ENCODE measurements at places on chromosomes 3 and 15.

GRCh38 chr15:64975390-64975789 lies 14.3 kb downstream of the SPG21 start:
- no peak for DNase-seq

DNA sequence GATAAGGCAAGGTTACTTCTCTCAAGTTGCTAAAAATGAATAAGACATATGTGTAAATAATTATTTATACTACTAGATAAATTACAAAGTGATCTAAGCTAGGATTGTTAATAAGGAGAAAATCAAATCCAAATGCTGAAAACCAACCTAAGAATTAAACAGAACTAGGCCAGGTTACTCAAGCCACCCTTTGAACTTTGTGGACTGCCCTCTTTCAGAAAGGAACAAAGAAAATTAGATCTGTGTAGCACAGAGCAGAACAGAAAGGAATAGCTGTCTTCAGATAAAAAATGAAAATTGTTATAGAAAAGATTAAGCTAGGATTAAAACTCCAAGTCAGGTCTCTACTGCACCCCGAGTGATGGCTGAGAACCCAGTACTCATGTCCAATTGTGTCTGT lies 158.2 kb upstream of the LRIG1 start:
- DNase-seq = no peak

- no peak for DNase-seq
These were observed 9.5 kb downstream of the SLCO2A1 start for GRCh38 chr3:134020135-134020680.

- DNase-seq = no peak
These were observed 194.6 kb downstream of the SOX2 start for GRCh38 chr3:181906338-181906737.

GRCh38 chr15:80445300-80446041 lies 41.3 kb downstream of the ARNT2 start:
- DNase-seq = no peak

DNA sequence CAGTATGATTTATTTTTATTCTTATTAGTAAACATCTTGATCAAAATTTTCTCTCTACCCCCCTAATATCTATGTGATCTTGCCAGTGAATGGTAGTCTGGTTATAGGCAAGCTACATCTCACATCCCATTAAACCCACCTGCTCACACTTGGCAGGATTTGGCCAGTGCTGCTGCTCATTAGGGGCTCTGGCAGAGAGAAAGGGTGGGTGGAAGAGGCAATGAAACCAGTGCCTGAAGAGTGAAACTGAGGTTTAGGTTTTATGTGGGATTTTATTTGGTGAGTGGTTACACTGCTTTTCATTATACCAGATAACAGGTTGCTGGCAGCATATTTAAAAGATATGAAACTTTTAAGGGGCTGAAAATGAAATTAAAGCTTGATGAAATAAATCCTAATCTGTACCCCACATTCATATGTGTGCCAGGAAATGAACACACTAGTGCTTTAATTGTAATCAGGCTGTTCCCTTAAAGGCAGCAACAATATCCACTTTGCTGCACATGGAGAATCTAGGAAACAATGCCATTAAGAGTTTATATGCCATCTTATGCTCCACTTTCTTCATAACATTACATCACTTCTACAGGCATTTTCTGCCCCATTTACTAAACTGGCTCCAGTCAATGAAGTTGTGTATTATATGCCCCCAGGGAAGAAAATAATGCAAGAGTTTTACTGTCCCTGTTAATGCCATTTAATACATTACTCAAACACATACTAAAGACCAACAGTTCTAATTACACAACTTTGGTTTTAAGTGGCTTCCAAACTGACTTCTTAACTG lies 688.7 kb downstream of the MECOM start:
- no peak for DNase-seq

DNA sequence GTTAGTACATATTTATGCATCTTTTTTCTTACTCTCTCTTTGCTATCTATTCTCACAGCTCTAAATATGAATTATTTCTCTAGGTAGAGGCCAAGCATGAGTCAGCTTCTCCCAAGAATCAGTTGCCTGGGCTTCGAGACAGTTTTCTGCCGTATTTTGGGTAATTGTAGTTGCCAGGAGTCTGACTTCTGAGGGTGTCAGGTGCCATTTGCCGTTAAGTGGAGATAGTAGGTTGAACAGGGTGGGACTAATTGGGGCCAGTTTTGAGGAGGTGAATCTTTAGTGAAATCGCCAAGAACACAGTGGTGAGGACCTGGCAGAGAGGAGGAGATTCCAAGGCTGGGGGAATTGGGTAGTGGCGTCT lies 7.8 kb upstream of the NRROS start:
- DNase-seq = no peak

DNA sequence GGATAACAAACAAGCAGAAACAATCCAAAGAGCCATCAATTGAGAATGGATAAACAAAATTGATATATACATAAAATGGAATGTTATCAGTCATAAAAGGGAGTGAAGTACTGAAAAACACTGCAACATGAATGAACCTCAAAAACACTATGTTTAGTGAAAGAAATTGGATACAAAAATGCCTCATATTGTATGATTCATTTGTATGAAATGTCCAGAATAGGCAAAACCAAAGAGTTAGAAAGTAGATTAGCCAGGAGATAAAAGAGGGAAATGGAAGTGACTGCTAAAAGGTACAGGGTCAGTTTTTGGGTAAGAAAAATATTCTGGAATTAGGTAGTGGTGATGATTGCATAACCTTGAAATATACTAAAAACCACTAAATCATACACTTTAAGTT lies 9.8 kb upstream of the SLC25A36 start:
- no peak for DNase-seq

- no peak for DNase-seq
These were observed 14.1 kb downstream of the ITGA11 start for GRCh38 chr15:68417897-68418296.

DNA sequence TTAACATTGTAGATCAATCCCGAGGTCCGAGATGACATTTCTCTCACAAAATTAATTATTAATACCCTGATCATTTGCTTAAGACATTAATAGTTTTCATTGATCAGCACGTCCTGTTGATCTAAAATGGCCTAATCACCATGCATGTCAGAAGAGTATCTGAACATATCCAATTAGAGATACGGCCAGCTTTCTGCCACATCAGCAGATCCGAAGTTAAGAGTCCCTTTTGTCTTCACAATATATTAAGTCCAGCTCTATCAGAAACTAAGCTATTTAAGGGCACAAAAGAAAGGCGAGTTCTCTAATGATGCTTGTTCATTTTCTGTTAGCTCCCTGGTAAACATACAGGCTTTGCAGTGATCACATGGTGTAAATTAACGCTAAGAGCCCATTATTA lies 470.3 kb downstream of the CNTN4 start:
- no peak for DNase-seq

DNA sequence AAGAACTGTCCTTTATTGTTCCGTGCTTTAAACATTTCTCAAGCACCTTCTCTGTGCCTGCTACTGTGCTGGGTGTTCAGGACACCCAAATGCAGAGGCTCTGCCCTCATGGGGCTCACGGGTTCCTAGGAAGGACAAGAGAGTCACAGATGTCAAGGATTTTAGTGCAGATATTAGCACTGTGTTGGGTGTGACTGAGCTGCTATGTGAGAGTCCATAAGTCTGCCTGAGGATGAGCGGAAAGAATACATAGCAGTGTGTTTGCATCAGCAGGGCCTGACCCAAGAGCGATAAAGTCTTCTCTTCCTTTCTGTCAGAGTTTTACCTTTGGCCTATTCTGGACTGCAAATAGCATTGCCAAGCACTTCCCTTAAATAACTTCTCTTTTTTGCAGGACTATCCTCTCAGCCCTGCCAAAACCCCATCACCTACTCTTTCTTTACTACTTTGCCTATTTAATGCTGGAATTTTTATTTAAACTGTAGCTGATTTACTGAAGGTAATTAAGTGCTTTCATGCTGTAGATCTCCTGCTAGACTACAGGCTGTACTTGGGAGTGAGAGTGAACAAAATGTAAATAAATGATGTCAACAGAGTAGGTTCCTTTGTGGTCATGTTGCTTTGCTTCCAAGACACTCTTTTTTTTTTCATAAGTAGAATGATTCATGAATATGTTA lies 459.4 kb upstream of the TPRG1 start:
- DNase-seq = no peak

DNA sequence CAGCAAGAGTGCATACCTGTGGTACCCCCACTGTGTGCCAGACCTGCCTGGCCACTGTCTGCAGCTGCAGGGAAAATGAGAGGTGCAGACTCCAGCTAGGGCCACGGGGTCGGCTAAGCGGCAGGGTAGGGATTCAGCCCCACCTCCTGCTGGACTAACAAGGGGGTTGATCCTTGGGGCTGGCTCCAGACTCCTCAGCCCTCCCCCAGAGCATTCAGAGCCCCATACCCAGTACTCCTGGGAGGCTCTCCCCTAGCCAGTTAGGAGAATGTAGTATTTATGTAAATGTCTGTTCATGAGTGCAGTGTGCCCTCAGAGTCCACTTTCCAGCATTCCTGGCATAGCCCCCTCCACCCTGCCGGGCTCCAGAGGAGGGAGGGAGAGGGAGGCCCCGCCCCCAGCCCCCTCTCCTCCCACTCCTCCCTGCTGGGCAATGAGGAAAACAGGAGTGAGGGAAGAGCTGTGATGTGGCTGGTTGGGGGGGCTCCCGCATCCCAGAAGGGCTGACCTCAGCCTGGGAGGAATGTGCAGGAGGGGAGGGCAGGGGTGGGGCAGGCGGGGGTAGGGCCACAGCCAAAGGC lies 4.5 kb upstream of the SEMA3B start:
- no peak for DNase-seq

GRCh38 chr3:194005930-194006501 lies 129.9 kb upstream of the HES1 start:
- DNase-seq = no peak

- DNase-seq = no peak
These were observed 44.0 kb downstream of the CCDC54 start for GRCh38 chr3:107421170-107421792.

- DNase-seq = no peak
These were observed 228.2 kb upstream of the BHLHE40 start for GRCh38 chr3:4751029-4751501.

- DNase-seq = no peak
These were observed 53.4 kb downstream of the BTLA start for GRCh38 chr3:112445839-112446238.

- no peak for DNase-seq
These were observed 2.0 kb downstream of the B2M start for GRCh38 chr15:44713006-44713966.

DNA sequence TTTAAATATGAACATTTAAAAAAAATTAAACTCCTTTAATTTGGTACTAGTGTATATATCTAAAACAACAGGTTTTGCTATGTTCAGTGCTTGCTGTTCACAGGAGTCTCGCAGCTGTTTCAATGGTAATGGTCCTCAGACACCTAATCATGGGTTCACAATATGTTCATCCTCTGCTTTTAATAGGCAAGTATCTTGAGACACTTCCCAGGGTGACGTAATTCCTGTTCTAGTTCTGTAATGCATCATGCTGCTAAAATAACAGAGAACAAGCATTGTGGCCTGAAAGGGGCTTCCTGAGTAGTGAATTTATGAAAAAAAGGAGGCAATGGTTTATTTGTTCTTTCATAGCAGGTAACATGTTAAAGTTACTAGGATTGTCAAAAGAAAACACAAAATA lies 625.2 kb upstream of the GBE1 start:
- no peak for DNase-seq

- DNase-seq = no peak
These were observed 109.1 kb upstream of the COL8A1 start for GRCh38 chr3:99529265-99529664.

- DNase-seq = no peak
These were observed 9.0 kb downstream of the LRRC15 start for GRCh38 chr3:194360568-194360967.

DNA sequence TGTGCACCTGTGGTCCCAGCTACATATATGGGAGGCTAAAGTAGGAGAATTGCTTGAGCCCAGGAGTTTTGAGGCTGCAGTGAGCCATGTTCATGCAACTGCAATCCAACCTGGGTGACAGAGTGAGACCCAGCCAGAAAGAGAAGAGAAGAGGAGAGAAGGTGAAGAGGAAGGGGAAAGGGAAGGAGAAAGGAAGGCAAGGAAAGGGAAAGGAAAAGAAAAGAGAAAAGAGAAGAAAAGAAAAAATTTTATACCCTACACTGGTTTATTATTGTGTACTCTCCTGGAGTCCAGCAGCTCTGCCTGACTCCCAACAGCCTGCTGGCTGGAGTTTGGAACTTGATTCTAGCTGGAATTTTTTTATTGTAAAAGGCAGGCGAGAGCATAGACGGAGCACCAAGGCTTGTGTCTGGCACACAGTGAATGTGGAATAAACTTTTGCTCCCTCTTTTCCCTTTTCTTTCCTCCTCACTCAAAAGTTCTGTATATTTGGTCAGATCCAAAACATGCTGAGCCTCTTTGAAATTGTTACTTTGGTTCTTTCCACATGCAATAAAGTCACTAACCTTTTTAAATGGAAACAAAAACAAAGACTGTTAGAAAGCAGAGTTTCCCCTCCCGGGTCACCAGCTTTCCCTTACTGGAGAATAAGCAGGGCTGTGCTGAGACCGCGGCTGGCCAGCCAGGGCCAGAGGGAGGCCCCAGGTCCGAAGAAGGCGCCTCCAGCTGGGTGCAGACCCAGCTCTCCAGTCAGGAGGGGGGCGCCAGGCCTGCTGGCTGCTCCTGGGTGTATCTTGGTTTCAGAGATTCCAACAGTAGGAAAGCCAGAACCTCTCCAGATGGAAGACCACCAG lies 9.9 kb downstream of the THSD4 start:
- DNase-seq = no peak

- no peak for DNase-seq
These were observed 152.9 kb upstream of the TGFBR2 start for GRCh38 chr3:30453360-30454039.

- DNase-seq = no peak
These were observed 237.0 kb downstream of the CPNE4 start for GRCh38 chr3:131797776-131798175.

GRCh38 chr3:193673845-193674244 lies 80.8 kb downstream of the OPA1 start:
- no peak for DNase-seq

DNA sequence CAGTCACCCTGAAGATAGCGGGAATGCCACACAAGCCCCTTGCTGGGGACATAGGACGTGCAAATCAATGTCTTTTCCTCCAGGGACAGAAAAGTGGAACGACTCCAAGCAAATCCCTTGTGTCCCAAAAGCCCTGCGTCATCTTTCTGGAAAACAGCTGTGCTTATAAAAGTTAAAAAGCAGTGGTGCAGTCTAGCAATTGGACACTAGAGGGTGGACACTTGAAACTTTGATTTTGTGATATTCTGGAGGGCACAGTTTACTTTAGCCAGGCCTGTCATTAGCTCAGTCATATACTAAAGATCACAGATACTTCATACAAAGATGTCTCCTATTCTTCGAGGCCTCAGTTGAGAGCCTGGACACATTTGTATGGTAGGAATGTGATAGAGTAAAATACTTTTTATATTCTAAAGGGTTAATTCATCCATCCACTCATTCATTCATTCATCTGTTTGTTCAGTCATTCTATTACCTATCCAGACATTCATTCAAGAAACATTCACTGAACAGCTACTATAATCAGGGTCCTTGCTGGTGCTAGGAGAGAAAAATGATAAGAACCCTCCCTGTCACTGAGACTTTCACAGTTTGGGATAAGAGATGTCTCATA lies 63.8 kb upstream of the ANKRD34C start:
- DNase-seq = no peak

- no peak for DNase-seq
These were observed 91.2 kb downstream of the KCNAB1 start for GRCh38 chr3:156211583-156211982.

All from stimulated activated CD4-positive, alpha-beta T cell treated with anti-CD3 and anti-CD28 coated beads, Interleukin-15, amount 100 ng/mL, for 48 hours (primary cell).